ENCODE measurements at places on chromosomes 7 and 10.

GRCh38 chr10:85650791-85651496 lies 715.7 kb downstream of the GRID1 start:
- no peak for DNase-seq

DNA sequence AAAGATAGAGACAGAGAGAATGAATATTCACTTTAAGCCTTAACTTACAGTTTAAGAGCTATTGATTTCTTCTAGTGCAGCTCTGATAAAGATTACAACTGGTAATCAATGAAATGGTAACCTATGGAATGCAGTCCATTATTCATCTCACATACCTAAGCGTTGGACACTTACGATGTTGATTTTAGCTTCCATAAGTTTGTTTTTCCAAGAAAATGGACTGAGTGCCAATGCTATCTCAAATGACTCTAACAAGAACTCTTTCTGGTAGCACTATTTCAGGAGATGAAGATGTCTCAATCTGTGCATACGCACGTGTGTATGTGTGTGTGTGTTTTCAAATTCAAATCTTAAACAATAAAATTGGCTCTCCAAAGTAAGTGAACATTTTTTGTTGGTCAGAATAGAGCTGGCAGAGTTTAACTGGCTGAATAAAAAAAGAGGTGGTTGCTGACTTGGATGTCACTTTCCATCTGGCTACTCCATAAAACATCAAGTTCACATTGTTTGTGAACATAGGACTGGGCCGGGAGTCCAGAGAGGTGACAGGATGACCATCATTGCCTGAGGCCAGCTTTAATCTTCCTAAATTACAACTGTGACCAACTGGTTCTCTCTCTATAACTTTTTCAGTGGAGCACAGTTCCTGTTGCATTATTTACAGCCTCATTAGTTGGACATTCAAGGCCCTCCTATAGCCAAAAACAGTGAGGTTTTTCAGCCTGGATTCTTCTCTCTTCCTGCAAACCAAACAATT lies 106.9 kb upstream of the CSTF2T start:
- DNase-seq, result no peak

GRCh38 chr7:95804052-95804451 lies 31.7 kb downstream of the DYNC1I1 start:
- DNase-seq, result no peak

- DNase-seq, result no peak
Observed at GRCh38 chr7:46572691-46573090, 651.6 kb upstream of the IGFBP3 start.

DNA sequence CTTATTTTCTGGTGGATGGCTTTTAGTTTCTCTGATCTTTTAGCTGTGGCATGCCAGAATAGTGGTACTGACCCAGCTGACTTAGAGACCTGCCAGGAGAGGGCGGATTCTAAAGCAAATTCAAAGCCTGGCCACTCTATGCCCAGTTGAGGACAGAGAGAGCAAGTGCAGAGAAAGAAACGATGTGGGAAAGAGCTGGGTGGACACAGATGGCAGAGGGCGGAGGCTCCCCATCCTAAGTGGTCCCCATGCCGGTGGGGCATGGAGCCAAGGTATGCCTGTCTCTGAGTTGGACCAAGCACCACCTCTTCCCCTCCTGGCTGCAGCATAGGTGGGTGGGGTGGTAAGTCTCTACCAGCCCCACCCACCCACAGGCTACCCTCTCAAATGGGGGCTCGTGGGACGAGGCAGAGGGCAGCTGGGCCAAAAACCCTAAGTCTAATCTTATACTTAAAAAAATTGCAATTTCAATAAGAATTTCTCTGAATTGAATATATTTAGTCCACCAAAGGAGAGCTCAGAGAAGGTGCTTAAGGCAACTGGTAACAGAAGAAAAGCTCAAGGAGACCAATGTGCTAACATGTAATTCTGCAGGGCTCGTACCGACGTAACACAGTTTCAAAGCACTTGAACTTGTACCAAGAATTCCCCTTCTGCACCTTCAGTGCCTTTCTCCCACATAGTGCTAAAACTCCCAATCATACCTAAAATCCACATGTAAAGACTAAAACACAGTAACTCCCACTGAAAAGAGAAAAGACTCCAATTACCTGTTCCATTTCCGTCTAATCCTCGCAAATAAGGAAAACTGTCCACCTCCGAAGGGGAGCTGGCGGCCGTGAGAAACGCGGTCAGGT lies 85.7 kb upstream of the NMT2 start:
- DNase-seq, result no peak

- no peak for DNase-seq
Observed at GRCh38 chr7:26136831-26137230, 15.2 kb upstream of the NFE2L3 start.

- no peak for DNase-seq
Observed at GRCh38 chr7:126228356-126229061, 1024.2 kb downstream of the GRM8 start.

- no peak for DNase-seq
Observed at GRCh38 chr10:123974406-123974805, 82.8 kb upstream of the CPXM2 start.

GRCh38 chr7:139016931-139017511 lies 18.8 kb downstream of the ZC3HAV1L start:
- peak; percentile 26 for DNase-seq

- DNase-seq, result no peak
Observed at GRCh38 chr7:27576360-27576944, 86.2 kb downstream of the HIBADH start.

DNA sequence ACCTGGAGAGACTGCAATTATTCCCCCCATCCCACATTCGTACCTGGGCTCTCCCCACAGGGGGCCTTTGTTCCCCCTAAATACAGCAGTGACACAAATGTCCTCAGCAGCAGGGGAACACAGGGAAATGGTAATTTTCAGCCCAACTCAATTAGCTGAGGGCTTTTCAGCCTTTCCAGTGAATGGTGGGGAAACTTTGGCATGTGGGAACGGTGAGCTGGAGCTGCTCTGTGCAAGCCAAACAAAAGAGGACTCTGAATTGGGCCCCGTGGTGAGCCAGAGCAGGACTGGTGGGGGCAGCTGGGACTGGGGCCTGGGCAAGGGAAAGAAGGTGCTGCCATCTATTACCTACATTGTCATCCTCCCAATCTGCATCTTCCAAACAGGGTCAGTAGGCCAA lies 51.0 kb downstream of the FBXW4 start:
- no peak for DNase-seq

DNA sequence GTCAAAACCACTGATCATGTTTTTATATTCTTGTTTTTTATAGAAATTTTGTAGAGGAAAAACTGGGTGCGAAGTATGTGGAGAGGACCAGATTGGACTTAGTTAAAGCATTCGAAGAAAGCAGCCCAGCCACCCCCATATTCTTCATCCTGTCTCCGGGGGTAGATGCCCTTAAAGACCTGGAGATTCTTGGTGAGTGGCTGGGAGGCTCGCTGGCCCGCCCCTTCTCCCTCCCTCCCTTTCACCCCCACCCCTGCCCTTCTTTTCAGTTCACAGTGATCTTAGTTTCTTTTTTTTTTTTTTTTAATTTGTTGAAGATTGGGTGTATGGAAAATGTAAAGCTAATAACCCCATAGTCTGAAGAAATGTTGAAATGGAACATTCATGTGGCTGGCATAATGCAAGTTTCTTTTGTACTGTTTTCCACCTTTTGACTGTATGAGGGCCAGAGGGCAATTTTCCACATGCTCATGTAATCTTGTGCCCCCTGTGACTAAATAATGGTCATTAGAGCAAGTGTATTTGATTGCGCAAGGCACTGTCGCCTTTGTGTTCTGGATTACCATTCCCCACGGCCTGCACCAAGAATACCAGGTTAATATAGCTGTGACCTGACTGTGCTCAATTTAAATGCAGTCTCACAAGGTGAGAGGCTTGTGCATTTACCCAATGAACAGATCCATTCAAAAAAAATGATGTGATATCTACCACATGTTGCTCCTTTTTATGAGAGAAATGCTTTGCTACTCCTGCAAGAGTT lies 77.7 kb downstream of the CDCA7L start:
- no peak for DNase-seq

DNA sequence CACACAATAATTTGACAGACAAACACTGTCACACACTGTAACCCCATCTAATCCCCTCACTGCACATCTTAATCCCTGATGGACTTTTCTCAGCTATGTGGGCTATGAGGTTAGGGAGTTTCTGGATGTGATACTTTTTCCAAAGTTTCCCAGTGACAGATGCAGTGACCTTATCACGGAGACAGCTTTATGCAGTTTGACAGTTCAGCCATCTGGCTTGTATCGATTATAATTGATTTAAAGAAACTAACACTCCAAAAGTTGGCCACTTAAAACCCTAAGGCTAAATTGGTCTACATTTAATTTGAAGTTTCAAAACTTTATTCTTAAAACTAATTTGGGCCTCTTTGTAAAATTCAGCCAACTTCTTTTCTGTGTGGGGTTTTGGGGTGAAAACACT lies 196.7 kb downstream of the SDK1 start:
- no peak for DNase-seq

GRCh38 chr10:43255634-43256431 lies 11.0 kb downstream of the RASGEF1A start:
- DNase-seq, result no peak

DNA sequence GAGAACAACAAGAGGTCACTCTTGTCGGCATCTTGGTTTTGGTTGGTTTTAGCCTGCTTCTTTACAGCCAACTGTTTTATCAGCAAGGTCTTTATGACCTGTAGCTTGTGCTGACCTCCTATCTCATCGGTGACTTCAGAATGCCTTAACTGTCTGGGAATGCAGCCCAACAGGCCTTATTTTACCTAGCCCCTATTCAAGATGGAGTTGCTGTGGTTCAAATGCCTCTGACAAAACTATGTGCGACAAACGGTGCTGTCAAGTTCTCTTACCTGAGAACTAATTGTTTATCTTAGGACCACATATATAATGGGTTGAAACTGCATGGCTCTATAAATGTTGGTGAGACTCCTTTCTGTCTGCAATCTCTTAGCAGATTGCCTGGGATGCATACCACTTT lies 35.9 kb upstream of the POT1 start:
- no peak for DNase-seq

- DNase-seq, result no peak
Observed at GRCh38 chr10:69385454-69386350, 31.0 kb downstream of the TACR2 start.

- DNase-seq, result no peak
Observed at GRCh38 chr7:122595885-122596284, 103.0 kb downstream of the RNF133 start.

GRCh38 chr7:106177300-106177690 lies 65.2 kb upstream of the SYPL1 start:
- DNase-seq, result no peak
